ENCODE measurements at places on chromosomes 11 and 22.

DNA sequence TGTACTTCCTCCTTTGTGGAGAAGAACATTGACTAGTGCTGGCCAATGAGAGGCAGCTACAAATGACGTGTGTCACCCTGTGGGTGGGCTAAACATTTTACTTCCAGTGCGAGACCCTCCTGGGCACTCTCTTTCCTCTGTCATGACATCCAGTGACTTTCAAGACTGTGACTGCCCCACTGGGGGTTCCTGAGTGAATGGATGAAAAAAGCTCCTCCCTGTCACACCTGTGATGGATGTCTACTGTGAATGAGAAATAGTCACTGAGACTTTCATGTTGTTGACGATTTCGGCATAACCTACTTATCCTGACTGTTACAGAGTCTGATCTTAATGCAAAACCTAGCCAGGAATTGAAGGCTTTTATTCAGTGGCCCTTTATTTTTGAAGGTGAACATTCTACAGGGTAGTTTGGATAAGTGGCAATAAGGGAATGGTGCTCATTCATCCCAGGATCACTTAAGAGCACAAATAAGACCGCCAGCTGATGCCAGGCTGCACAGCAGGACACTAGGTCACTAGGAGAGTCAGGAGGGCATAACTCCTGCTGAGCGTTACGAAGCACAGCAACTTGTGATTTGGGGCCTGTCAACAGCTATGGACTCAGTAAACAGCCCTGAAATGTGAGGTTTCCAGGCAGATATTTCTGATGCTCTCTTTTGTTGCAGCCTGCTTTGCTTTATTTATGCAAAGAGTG, 636.6 kb downstream of the NTM start:
- DNase-seq, result no peak

DNA sequence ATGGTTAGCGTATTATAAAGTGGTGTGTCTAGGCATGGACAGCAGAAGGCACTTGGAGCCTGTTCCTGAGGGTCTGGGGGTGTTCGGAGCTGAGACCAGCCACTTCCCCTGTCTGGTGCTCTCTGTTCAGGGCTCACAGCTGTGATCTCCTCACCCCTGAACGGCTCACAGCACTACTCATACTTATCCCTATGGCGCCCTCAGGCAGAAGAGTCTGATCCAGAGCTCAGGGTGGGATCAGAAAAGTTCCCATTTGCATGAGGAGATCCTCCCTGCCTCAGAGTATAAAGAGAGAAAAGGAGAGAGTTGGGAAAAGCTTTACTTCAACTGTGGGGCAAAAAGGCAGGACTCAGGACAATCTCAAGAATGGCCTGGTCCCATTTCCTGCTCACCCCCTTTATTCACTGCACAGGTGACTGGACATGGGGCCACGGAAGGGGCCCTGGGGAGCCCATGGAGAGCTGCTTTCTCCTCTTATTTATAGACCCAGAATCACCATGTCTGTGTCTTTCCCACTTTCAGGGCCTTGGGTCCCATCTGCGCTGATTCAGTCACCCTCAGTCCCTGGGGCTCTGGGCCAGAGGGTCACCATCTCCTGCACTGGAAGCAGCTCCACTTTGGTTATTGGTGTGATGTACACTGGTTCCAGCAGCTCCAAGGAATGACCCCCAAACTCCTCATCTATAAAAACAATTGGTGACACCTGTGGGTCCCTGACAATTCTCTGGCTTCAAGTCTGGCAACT, 97.0 kb upstream of the TOP3B start:
- no peak for DNase-seq

DNA sequence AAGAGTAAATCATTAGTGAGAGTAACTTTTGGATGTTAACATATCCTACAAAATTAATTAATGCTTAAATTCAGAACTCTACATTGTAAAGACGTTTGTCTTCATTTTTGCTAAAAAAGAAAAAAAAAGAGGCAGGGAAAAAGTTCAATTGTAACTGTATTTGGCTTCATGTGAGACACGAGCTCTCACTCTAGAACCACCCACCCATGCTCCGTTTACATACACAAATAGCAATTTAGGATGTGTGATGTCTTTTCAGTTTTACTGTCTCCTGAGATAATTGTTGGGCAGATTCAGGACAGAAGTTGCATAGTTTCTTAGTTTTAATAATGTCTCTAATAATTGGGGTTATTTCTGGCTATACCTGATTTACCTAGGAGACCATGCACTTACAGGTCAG, 248.6 kb downstream of the AASDHPPT start:
- no peak for DNase-seq

DNA sequence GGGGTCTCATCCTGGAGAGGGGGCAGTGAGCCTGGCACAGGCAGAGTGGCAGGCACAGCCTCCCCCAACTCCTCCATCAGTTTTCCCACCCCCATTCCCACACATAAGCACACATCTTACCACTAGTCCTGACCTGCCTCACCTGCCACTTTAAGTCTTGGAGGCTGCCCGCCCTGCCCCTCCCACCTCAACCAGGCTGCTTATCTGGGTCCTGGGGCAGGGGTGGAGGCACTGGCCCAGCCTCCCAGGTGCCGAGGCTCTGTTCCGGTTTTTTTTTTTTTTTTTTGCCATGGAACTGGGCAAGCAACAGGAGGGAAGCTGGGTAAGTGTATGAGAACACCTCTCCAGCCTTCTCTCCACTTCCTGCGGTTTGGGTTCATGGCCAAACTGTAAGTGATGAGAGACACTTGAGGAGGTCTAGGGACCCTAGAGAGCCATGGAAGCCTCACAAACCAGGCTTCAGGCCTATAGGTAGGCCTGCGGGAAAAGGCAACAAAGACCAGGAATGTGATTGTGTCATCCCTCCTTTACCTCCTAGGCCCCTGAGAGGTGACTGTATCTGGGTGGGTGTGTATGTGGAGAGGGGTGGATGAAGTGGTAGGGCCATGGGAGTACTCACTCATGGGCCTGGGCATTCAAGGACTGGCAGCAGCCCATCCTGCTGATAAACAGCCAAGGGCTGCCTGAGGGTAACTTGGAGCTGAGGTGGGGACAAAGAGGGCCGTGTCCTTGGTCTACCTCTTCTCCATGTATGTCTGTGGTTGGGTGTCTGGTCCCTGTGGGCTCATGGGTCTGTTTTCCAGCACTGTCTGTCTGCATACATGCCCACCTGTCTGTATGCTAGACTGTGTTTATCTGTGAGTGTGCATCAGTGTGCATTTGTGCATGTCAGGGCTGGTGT, 22.6 kb downstream of the PHLDB1 start:
- DNase-seq, result no peak

DNA sequence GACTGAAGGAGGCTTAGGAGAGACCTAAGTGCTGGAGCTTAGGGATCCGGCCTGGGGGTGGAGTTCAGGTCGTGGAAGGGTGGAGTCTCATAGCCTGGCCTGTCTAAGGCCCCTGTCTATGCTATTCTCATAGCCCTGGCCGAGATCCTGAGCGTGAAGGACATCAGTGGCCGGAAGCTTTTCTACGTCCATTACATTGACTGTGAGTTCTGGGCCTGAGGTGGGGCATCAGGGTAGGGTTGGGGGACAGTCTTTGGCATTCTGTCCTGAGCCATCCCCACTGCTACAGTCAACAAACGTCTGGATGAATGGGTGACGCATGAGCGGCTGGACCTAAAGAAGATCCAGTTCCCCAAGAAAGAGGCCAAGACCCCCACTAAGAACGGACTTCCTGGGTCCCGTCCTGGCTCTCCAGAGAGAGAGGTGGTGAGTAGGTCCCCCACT, 603 bp downstream of the KAT5 start:
- no peak for DNase-seq

GRCh38 chr11:120520091-120520822, 8.7 kb downstream of the GRIK4 start:
- peak; percentile 10 for DNase-seq

DNA sequence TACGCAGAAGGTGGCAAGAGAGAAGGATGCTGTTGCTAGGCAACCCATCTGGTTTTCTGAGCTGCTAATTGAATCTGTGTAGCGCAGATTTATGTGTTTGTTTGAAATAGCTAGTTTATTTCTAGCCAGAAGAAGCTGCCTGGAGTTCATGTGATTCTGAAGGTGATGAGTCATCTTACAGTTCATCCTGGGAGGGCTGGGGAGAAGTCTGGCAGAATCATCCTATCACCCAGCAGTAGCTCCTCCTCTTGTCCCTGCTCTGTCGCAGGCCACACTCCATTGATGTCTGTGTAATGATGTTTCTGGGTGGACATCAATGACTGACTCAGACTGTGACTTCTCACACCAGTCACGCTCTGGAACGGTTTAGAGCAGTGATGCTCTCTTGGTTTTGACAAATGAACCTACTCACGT, 4.8 kb upstream of the FBXO7 start:
- DNase-seq, result no peak

DNA sequence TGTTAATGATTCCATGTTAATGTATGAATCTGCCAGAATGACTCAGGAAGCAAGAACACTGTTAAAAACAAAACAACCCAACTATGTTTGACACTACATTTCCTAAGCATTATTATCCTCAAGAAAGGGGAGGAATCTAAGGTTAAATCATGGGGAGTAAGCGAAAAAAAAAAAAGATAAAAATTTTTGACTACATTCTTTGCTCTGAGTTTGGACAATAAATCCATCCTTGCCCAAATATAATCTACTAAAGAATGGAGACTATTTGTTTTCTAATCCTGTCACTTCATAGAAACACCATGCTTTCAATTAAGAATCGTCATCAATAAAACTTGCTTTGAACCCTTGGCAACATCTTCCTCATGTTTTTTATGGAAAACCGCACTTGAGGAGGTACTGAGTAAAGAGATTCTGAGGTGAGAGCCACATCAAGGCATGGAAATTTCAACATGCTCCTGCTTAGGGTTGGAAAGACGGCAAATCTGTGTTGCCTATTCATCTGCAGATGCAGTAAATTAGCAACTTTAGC, 9.7 kb downstream of the MAML2 start:
- DNase-seq, result no peak

DNA sequence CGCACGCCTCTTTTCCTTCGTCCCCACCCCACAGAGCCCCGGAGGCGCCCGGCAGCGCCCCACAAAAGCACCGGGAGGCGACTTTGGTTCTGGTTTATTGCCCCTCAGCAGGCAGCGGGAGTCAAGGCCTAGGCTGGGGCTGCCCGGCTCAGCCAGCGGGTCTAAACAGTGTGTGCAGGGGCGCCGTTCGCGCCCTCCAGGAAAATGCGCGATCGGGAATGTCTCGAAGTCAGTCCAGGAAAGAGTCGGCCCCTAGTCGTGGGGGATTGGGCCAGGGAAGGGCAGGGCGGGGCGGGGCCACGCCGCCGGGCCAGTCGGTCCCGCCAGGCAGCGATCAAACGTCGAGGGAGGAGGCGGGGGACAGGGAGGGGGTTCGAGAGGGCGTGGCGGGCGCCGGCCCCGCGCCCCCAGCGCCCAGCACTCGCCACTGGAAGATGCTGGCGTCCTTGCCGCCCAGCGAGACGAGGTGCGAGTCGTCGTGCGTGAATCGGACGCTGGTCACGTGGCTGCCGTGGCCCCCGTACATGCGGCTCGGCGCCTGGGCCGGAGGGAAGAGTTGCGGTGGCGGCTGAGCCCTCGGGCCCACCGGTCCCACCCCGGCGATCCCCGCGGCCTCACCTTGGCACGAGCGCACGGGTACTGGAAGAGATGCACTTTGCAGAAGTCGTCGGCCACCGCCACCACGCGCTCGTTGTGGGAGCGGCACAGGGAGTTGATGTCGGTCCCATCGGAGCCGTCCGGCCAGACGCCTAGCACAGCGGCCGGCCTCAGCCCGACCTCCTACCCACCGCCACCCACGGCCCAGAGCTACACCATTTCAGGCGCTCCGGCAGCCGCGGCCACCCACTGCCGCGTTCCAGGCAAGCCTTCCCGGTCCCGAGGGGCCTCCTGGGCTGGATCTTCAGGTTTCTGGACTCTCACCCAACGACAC, 741 bp upstream of the MTA2 start:
- DNase-seq, result peak; percentile 83

- no peak for DNase-seq
Measured at GRCh38 chr11:70057080-70057479, 21.0 kb upstream of the ANO1 start.

- peak; percentile 2 for DNase-seq
Measured at GRCh38 chr11:117916956-117917355, 12.2 kb downstream of the TMPRSS13 start.

DNA sequence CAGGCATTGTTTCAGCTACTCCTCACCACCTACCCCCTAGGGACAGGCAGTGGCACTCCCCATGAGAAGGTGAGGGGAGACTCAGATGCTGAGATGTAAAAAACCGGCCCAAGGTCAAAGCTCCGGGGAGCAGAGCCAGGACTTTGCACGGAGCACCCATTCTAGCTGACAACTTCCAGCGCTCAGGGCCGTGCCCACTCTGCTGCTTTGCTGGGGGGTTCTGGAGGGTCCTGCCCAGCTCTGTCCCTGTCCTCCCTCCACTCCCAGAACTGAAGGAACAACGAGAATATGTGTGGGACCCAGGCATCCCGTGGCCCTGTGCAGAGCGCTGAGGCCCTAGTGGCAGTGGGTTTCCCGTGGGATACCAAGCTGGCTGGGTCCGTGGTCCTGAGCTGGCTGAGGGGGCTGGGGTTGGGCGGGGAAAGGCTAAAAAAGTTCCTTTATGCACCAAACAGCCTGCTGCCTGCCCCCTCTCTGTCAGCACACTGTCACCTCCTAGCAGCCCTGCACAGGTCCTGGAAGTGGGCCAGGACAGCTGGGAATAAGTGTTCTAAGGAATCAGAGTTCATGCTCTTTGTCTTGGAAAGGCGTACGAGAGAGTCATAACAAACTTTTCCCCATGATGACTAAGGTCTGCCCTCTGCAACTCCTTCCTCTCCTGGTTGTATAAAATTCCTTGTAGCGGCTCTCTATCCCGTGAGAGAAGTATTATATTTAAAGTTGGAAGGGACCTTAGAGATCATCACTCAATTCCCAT, 1.9 kb downstream of the MS4A10 start:
- peak; percentile 82 for DNase-seq

GRCh38 chr11:61709572-61709971, 29.4 kb downstream of the DAGLA start:
- DNase-seq, result no peak

DNA sequence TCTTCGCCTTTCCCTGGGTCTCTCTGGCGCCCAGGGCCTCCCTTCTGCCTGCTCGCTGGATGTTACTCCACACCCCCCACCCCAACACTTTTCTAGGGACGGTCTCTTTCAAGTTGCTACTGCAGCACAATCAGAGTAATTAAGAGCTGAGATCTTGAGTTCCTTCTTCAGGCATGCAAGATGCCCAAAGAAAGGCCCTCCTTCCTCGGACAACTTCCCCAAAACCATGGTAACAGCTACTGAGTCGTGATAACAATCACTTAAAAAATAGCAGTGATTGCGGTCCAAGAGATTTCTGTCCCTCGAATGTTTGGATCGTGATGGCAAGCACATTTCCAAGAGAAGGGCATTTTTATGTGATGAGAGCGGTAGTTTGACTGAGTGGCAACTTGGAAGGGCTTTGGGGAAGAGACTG, 638 bp upstream of the TENM4 start:
- peak; percentile 33 for DNase-seq

DNA sequence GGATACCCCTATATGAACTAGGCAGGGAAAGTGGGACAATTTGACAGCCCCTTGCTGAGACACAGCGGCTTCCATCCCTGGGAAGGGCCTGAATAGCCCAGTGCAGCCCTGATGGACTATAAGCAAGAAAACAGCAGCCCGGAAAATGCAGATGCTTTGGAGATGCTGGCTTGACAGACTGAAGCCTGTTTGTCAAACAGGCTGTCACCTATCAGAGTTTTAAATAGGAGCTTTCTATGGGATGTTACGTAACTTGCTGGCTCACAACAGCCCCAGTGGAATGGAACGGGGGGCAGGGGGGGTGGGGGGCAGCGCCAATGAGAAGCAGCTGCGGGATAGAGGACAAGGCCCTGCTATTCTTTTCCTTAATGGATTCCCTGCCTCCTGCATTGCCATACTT, 91.9 kb upstream of the NTM start:
- DNase-seq, result no peak
